ENCODE measurements at places on chromosomes 4 and X.

GRCh38 chr4:112735474-112735951, 98.6 kb downstream of the LARP7 start:
- no peak for DNase-seq

- DNase-seq = peak; percentile 14
These were observed 1114.9 kb downstream of the C4orf33 start for GRCh38 chr4:130210864-130211263.

GRCh38 chr4:170122252-170122651, 32.5 kb upstream of the AADAT start:
- DNase-seq = no peak

DNA sequence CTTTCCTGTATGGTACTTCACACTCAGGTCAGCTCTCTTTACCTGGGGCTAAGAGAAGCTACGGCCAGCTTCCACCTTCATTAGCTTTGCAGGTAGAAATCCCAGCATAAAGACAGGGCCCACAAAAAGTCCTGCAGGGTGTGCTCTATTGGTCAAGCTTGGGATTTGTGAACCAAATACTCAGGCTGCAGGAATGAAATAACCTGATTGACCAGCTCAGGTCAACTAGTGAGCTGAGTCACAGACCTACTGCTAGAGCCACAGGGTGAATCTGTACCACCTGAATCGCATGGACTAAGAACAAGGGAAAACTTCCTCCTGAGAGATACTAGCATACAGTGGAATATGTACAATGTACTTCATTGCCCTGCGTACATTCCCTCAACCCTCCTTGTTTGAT, 172.2 kb downstream of the HHIP start:
- no peak for DNase-seq

- DNase-seq = no peak
These were observed 213.6 kb downstream of the HTR2C start for GRCh38 chrX:114797494-114797893.
